ENCODE measurements at places on chromosomes 7 and 10.

DNA sequence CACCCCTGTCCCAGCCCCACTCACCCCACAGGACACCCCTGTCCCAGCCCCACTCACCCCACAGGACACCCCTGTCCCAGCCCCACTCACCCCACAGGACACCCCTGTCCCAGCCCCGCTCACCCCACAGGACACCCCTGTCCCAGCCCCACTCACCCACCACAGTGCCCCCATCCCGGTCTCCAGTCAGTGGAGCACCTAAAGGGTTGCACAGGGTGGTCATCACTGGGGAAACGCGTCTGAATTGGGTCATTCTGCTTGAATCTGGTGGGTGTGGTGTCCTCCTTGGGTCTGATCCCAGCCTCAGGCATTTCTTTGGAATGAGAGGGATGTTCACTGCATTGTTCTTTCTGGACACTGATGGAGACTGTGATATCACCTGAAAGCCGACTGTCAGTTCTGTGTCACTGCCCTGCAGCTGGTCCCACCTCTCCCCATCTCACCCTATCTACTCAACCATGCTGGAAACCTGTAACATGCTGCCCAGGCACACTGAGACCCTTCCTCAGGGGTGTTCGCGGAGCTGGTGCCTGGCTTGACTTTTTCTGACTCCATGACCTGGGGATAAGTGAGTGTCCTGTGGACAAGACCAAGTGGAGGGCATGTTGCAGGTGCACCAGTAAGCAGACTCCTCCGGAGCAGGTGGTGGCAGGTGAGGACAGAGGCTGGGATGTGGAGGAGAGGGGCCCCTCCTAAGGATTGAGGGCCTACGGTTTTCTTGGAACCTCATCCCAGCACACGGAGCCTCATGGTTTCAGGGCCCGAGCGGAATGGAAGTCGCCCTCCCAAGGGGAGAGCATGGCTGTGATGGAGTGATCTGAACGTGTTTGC lies 262.5 kb upstream of the PPP2R2D start:
- no peak for DNase-seq
- H3K36me3 ChIP-seq, result no peaks in the 10 kb centered on the region
- H3K27me3 ChIP-seq, result no peaks in the 10 kb centered on the region
- no peak overlapping the region for H3K4me3 ChIP-seq
- peaks cover 10% of the 10 kb centered on the region for H3K4me1 ChIP-seq

GRCh38 chr10:119449760-119450461 lies 92.6 kb downstream of the RGS10 start:
- no peak for DNase-seq
- H3K4me1 ChIP-seq, result no peaks in the 10 kb centered on the region
- no peaks in the 10 kb centered on the region for H3K36me3 ChIP-seq
- no peak overlapping the region for H3K4me3 ChIP-seq

- H3K36me3 ChIP-seq, result no peaks in the 10 kb centered on the region
- no peak overlapping the region for H3K4me3 ChIP-seq
- H3K27me3 ChIP-seq, result no peaks in the 10 kb centered on the region
- no peak for DNase-seq
- no peak overlapping the region for H3K27ac ChIP-seq
- H3K4me1 ChIP-seq, result peaks cover 9% of the 10 kb centered on the region
Observed at GRCh38 chr10:113442336-113442735, 110.5 kb upstream of the HABP2 start.

DNA sequence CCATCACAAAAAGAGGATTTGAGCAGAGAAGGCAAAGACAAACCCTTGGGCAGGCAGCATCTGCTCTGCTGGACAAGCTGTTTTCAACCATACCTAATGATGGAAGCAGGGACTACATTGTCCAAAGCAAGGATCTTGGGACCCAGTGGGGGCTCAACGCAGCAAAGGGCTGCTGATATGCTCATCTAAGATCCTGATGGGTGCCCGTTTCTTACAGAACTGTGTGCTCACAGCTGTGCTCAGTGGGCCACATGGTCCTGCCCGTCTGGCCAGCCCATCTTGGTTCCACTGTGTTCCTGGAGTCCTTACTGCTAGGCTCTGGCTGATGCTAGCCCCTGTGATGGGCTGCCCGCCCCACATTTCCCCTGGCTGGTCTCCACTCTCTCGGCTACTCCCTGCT lies 36.1 kb downstream of the GPRIN2 start:
- H3K4me1 ChIP-seq, result peaks cover 29% of the 10 kb centered on the region
- H3K36me3 ChIP-seq, result no peaks in the 10 kb centered on the region
- no peak overlapping the region for H3K4me3 ChIP-seq
- no peaks in the 10 kb centered on the region for H3K27me3 ChIP-seq

DNA sequence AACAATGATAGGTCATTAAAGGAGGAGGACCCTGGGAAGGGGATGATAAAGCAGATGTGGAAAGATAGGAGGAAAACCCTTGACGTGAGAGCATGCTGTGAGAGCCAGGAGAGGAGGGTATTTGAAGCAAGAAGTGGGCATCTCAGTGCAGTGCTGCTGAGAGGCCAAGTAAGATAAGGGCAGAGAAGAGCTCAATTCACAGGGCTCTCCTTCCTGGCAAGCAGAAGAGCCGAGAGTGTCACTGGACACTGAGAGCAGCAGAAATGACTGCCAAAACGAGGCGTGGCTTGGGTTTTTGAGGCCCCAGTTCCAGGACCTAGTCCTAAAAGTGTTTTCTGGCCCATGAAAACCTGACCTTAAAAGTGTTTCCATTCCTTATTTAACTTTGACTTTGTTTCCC lies 213.5 kb downstream of the LHFPL3 start:
- no peak overlapping the region for H3K27ac ChIP-seq
- H3K4me1 ChIP-seq, result no peaks in the 10 kb centered on the region

DNA sequence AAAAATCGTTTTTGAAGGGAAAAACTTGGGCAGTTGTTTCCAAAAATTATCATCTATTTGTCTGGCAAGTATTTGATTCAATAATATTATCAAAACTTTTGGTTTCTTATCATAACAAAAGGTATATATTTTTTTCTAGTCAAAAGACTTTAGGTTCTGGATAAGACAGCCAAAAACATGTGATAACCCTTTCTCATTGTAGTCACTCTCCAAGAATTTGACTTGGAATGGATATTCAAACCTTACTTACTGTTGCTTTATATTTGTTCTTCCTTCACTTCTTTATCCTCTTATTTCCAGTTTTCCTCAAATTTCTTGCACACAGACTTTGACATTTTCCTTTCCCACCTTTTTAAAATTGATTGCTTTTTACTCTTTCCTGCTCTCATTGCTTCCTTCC lies 140.9 kb upstream of the FAM3C start:
- H3K4me1 ChIP-seq, result no peaks in the 10 kb centered on the region
- H3K4me3 ChIP-seq, result no peak overlapping the region
- H3K27ac ChIP-seq, result no peak overlapping the region
- no peaks in the 10 kb centered on the region for H3K27me3 ChIP-seq
- DNase-seq, result no peak

- no peaks in the 10 kb centered on the region for H3K27me3 ChIP-seq
- H3K36me3 ChIP-seq, result no peaks in the 10 kb centered on the region
- H3K4me1 ChIP-seq, result no peaks in the 10 kb centered on the region
Observed at GRCh38 chr7:5278766-5279165, 4.0 kb upstream of the SLC29A4 start.

GRCh38 chr10:14345262-14345661 lies 14.5 kb upstream of the FRMD4A start:
- H3K4me1 ChIP-seq, result no peaks in the 10 kb centered on the region
- H3K36me3 ChIP-seq, result no peaks in the 10 kb centered on the region

DNA sequence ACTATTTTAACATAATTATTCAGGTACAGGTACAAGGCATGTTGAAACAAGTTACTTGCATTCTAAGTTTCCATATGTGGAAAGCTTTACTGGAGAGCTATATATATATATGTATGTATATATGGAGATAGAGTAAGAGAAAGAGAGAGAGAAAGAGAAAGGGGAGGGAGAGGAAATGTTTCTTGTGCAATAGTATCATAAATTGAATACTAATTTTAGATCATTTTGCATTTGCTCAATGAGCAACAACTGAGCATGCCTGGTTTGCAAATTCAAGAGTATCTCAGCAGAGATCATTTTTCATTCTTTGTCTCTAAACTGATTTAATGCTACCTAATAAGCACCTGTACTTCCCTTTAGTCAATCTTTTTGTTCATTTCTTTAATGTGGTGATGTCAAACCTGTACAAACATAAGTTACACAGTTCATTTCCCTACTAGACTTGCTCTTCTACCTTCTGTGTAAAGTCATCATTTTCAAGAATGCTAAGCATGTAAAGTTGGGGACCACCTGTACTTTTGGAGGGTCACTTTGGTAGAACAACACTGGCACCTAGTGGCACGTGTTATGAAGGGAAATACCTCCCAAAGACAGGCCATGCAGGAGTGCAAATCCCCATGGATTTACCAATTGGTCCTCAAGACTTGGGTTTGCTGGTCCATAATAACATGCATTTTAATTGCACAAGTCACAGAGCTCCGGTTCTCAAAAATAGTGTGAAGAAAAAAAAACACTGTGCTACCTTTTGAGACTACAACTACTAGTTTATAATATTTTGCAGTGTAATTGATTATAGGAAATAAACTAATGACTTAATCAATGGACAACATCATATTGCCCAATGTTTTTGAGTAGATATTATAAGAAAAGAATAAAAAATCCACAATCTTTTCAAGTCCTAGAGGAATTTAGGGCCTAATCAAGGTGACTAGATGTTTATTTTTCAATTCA lies 431.2 kb upstream of the IGFBP3 start:
- no peak overlapping the region for H3K27ac ChIP-seq
- H3K4me3 ChIP-seq, result no peak overlapping the region
- H3K4me1 ChIP-seq, result no peaks in the 10 kb centered on the region
- DNase-seq, result peak; percentile 48
- no peaks in the 10 kb centered on the region for H3K36me3 ChIP-seq

GRCh38 chr10:84743483-84743882 lies 415.1 kb downstream of the CCSER2 start:
- H3K36me3 ChIP-seq, result no peaks in the 10 kb centered on the region
- no peaks in the 10 kb centered on the region for H3K27me3 ChIP-seq
- no peak overlapping the region for H3K27ac ChIP-seq
- no peak for DNase-seq
- H3K4me3 ChIP-seq, result no peak overlapping the region
- no peaks in the 10 kb centered on the region for H3K4me1 ChIP-seq

GRCh38 chr10:16105082-16105481 lies 244.8 kb upstream of the MINDY3 start:
- no peaks in the 10 kb centered on the region for H3K4me1 ChIP-seq
- no peak overlapping the region for H3K4me3 ChIP-seq
- no peaks in the 10 kb centered on the region for H3K36me3 ChIP-seq
- no peak for DNase-seq

GRCh38 chr7:44177570-44178131 lies 11.6 kb downstream of the GCK start:
- H3K4me3 ChIP-seq, result no peak overlapping the region
- H3K27ac ChIP-seq, result no peak overlapping the region
- H3K4me1 ChIP-seq, result peaks cover 9% of the 10 kb centered on the region
- no peaks in the 10 kb centered on the region for H3K36me3 ChIP-seq
- no peak for DNase-seq

DNA sequence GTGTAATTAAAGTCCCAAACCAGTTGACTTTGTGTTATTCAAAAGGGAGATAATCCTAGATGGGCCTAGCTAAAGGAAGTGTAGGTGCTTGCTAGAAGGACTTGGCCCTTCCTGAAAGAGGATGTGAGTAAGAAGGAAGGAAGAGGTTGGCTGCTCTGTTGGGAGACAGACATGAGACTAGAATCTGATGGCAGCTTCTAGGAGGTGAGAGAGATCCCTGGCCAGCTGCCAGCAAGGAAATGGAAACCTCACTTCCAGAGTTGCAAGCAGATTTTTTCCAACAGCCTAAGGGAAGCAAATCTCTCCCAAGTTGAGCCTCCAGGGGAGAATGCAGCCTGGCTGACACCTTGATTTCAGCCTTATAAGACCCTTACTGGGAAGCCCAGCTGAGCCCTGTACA lies 368.4 kb upstream of the ZMIZ1 start:
- no peak overlapping the region for H3K4me3 ChIP-seq
- no peak overlapping the region for H3K27ac ChIP-seq
- no peaks in the 10 kb centered on the region for H3K36me3 ChIP-seq
- H3K4me1 ChIP-seq, result no peaks in the 10 kb centered on the region

- H3K4me1 ChIP-seq, result peaks cover 4% of the 10 kb centered on the region
- no peak for DNase-seq
- peak overlapping the region; percentile 100 for H3K27ac ChIP-seq
Observed at GRCh38 chr7:139340808-139341057, 404 bp upstream of the FMC1 start.

GRCh38 chr10:80684259-80684658 lies 146.6 kb downstream of the SH2D4B start:
- no peak overlapping the region for H3K4me3 ChIP-seq
- H3K27me3 ChIP-seq, result no peaks in the 10 kb centered on the region
- peaks cover 10% of the 10 kb centered on the region for H3K4me1 ChIP-seq
- H3K36me3 ChIP-seq, result no peaks in the 10 kb centered on the region
- DNase-seq, result peak; percentile 30

DNA sequence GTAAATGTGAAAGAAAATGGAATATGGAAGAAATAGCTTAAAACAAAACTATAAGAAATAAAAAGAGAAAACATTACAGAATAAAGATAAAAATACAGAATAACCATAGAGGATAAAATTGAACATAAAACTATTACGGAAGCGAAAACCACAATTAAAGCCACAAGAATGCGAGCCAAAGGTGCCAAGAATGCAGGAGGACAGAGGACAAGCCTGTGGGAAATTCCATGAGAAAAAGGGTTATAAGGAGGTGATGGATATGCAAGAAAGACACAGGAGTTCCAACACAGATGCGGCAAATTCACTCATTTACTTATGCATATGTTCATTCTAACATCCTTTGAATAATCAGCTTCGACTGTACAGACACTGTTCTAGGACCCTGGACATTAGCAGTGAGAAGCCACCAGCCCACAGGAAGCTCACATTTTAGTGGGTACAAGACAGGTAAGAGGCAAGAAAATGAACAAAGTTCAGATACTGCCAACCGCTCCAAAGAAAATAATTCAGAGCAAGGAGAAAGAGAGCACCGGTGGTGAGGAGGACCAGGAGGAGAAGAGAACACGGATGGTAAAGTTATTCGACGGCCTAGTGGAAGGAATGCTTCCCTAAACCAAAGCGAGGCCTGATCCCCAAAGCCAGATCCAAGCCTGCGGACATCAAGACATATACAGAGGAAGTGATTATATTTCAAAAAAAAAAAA lies 213.7 kb upstream of the MGMT start:
- no peak for DNase-seq
- H3K4me1 ChIP-seq, result no peaks in the 10 kb centered on the region
- no peaks in the 10 kb centered on the region for H3K27me3 ChIP-seq
- H3K36me3 ChIP-seq, result no peaks in the 10 kb centered on the region

DNA sequence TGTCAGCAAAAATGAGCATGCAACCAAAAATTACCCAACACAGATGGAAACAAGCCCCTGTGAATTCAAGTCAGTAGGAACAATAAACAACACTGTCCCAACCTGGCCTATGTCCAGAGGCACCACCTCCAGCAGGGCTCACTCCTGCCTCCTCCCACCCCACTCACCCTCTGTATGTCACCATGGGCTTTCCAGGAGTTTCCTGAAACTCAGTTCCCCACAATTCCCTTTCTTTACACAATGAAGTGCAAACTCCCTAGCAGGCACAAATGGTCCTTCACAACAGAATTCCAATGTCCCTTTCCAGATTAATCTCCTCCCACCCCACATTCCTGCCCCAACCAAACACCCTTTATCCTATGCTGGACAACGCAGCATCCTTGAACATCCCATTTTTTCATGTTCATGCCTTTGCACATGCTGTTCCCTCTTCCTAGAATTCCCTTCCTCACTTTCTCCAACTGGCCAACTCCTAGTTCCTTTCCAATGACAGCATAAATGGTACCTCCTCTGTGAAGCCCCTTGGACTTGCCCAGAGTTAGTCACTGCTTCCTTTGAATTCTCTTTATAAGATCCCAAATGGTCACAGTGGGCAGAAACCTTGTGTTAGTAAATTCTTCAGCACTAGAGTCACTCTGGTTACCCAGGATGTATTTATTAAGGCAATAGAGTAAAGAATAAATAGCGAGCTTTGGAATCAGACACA lies 157.5 kb downstream of the SLIT1 start:
- H3K4me1 ChIP-seq, result peaks cover 8% of the 10 kb centered on the region
- H3K27ac ChIP-seq, result no peak overlapping the region
- H3K27me3 ChIP-seq, result peaks cover 1% of the 10 kb centered on the region
- no peaks in the 10 kb centered on the region for H3K36me3 ChIP-seq
